Fibroblast of mammary gland (primary cell): ENCODE measurements at places on chromosomes 6 and 20.
A peak's percentile ranks its signal among the peaks of the same experiment; 100 is the strongest.

DNA sequence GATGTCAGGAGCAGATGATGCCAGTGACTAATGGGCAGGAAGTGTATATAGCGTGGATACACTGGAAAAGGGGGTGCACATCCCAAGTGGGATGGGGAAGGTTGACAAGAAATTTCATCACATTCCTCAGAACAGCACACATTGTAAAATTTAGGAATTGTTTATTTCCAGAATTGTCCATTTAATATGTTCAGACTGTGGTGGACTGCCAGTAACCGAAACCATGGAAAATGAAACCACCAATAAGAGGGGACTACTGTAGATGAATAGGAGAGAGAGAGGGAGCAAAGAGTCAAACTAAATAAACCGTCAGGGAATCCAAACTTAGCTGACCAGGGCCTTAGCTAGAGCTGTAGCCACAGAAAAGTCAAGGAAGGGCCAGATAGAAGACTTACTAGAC lies 164.4 kb upstream of the PRDM1 start:
- DNase-seq = no peak

DNA sequence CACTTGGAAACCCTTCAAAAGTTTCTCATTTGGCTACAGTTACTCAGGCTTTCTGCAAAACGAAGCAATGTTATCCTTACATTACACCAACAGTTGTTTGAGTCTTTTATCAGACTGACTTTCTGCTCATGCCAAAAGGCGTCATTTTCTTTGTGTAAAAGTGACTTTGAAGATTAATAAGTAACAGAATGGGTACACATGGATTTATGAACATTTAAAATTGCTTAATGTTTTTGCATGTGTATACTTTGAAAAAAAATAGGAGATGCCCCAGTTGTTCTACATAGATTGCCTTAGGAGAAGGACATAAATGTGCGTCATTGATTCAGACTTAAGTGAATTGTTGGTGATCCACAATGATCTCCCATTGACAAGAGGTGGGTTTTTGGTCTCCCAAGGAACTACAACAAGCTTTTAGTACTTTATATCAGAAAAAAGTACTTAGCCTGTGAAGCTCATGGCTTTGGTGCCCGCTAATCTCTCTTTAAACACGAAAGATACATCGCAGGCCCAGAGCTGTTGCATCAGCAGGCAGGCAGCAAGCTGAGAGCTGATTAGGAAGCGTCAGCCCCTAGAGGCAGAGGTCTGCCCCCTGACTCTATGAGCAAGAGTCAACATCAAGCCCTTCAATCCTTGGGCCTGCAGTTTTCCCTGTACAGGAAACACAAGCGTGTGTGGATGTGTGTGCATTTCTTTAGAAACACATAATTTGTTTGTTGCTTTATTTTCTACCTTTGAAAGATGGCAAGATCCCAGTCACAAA lies 45.9 kb downstream of the SLC22A3 start:
- no peak for DNase-seq

- DNase-seq = no peak
Observed at GRCh38 chr20:32894711-32895355, 36.1 kb downstream of the EFCAB8 start.

- DNase-seq = no peak
Observed at GRCh38 chr6:84425971-84426705, 198.7 kb upstream of the CEP162 start.

DNA sequence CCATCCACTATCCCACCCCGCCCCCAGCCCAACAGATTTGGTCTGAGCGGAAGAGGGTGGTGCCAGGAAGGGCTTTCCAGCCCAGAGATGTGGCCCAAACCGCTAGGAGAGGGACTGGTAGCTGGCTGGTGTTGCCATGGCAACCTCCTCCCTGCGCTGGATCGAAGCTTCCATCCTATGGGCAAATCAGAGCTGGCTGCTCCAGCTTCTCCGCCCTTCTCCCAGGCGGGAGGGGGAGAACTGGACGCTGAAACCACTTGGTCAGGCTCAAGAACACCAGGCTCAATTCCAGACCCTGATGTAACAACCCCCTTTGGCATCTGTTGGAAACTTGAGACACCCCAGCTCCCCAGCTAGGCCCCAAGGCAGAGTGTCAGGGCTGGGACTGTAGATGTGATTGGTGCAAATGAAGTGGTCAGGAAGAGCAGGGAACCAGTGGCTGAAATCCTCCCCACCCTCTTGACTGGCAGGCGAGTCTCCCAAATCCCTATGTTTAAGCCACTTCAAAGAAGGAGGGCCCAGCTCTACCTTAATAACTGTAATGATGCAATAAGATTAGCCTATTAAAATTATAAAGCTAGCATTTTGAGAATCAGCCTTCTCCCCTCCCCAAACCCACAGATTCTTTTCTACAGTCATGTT lies 4.2 kb downstream of the RIMS4 start:
- peak; percentile 71 for DNase-seq

- no peak for DNase-seq
Observed at GRCh38 chr20:63167918-63168520, 47.9 kb downstream of the YTHDF1 start.

GRCh38 chr6:52666071-52666470 lies 4.8 kb upstream of the TMEM14A start:
- no peak for DNase-seq

DNA sequence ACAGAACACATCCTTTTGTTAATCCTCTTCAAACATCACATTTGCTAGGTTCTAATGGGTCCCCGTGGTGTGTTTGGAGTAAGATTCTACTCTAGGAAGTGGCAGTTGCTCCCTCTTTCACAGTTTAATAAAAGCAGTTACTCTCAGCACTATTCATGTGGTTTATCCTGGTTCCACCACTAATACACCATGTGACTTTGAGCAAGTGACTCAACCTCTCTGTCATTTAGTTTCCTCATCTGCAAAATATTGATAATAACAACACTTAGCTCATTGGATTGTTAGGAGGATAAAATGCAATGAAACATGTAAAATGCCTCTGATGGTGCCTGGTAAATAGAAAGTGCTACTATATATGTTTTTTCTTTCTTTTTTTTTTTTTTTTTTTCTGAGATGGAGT lies 488.0 kb upstream of the NOX3 start:
- DNase-seq = no peak

GRCh38 chr6:123316733-123317323 lies 319.9 kb downstream of the TRDN start:
- DNase-seq = peak; percentile 33

DNA sequence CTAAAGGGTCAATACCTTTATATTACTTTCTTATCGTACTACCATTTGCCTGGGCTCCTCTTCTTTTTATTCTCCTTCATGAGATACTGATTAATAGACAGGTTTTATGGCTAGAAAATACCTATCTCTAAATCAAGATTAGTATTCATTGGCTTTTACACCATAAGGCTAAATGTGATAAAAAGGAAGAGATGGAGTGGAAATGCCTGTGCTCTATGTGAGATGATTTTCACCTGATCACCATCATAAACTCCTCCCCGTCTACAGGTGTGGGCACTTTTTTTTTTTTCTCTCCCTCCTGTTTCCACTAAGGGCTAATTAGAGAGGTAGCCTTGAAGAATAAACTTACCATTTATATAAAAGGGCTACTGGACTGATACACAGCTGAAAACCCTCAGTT lies at the start of gene GLYATL3:
GLYATL3 (plus strand) TSS at position 301 of the 400 bp plus-strand sequence. CDS start 12,068 bp downstream, outside the sequence.
- DNase-seq = no peak

DNA sequence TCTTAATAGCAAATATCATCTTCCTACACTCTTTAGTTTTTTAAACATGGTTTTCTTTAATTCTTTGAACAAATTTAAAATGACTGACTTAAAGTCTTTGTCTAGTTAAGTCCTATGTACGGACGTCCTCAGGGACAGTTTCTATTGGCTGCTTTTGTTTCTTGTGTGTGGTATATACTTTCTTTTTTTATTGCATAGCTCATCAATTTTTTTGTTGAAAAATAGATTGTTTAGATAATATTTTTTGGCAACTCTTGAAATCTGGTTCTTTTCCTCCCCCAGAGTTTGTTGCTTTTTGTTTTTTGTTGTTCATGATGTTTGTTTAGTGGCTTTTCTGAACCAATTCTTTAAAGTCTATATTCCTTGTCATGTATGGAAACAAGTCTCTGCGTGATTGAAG lies 479.8 kb downstream of the PREX1 start:
- DNase-seq = no peak

DNA sequence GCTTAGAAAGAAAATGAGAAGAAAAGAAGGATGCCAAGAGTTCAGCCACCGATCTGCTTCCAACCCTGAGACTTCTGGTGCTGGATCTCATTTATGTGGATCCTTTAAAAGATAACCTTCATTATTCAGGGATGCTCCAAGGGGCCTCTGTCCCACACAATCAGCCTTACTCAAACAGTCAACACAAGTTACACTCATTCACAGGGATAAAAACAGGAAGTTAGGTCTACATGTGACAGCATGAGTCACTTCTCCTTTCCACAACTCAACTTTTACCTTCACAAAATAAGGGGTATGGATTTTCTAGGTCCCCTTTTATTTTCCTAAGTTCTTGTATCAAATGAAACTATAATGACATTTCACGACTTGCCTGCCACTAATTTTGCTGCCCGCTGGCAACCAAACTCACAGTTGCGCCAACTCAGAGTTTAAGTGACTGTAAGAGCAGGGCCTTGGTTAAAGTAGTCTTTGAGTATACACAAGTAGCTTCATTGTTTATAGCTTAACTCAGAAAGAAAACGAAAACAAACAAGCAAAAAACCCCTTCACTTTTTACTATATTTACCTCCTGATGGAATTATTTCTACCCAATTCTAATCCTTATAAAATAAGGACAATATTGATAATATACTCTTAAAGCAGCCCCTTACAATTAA lies 278.8 kb upstream of the RUNX2 start:
- DNase-seq = peak; percentile 49

GRCh38 chr6:166551754-166552495 lies 34.6 kb downstream of the RAMACL start:
- DNase-seq = no peak

DNA sequence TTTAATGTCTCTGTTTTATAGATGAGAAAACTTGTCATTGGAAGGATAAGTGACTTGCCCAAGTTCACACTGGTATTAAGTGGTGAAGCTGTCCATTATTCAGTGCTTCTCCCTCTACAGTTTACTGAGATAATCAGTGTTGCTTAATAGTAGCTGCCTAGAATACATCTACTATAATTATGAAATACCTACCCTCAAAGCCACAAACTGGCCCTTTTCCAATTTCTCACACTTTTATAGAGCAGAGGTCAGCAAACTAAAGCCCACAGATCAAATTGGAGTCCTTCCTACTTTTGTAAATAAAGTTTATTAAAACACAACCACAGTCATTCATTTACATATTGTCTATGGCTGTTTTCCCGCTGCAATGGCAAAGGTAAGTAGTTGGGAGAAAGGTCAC lies 73.5 kb downstream of the EYS start:
- DNase-seq = no peak

DNA sequence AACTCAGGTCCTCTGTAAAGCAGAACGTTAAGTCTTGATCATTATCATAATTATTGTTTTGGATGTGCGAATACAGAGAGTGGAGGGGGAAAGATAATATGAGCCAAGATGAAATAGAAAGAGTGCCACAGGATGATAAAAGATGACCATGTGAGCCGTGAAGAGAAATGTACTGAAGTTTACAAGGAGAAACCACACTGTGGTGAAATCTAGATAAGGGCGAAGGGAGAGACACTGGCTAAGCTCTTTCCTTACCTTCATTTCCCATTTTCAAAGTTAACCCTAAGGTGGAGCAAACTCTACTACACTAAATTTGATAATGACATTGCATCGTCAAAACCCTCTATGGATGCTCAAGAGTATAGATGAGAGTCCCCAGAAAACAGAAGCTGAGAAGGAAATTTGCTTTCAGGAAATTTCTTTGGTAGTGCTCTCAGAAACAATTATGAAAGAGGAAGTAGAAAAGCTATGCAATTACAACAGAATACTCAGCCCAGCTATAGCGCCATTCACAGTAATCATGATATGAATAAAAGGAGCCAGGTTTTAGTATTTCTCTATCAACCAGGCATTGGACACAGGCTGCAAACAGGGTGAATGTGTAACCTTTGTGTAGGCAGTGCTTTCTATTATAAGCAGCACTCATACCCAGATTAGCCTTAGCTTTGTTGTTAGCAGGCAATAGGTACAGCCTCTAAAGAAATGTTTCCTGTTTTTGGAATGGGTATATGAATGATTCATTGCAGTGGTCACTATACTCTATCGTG lies 1080.7 kb downstream of the GRIK2 start:
- no peak for DNase-seq

DNA sequence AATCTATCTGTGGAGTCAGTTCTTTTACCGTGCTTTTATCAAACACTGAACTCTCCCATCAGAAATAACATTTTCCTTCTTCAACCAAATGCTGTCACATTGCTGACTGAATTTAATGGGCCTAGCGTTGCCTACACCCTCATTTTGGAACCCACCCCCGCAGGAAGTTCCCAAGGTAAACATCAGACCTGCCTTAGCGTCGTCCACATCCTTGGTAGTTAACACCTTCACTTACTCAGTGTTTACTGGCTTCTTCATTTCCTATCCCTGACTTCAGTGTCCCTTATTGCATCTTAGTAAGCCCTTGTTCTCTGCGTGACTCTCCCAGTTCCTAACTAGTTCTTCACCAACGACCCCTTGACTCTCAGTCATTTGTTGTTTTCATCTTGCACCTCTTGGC lies 491.4 kb upstream of the SOX4 start:
- DNase-seq = no peak

- DNase-seq = no peak
Observed at GRCh38 chr6:125949069-125949468, 7.5 kb upstream of the HINT3 start.

DNA sequence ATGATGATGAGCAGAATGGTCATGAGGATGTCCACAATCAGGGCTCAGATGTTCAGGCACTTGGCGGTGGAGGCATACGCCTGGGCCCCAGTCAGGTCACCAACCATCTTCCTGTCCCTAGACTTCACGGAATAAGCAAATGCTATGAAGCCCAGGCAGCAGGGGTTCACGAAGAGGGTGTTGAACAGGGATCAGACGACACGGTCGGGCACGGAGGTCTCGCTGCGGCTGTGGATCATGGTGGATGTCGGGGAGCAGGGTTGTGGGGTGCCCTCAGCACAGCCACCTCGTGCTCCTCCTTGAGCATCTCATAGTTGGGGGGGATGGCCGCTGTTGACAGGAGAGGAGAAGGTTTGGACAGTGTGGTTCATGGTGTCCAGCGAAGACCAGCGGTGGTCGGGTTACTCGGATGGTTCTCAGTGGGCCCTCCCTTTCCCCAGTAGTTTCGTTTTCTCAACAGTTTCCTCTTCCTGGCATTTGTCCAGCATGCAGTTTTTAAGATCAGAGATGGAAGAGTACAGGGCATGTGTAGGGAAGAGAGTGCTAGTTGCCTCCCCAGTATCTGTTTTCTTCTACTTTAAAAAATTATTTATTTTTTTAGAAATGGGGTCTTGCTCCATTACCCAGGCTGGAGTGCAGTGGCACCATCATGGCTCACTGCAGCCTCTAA lies 20.3 kb upstream of the SPDEF start:
- DNase-seq = no peak

- no peak for DNase-seq
Observed at GRCh38 chr6:106381223-106381622, 20.7 kb downstream of the CRYBG1 start.

GRCh38 chr20:18922251-18922650 lies 108.7 kb downstream of the SCP2D1 start:
- DNase-seq = no peak

- DNase-seq = peak; percentile 82
Observed at GRCh38 chr20:61925555-61926252, 140.0 kb downstream of the TAF4 start.
